ENCODE measurements at places on chromosomes 12 and 14.

GRCh38 chr12:78559886-78560285 lies 304.7 kb upstream of the SYT1 start:
- DNase-seq = no peak

GRCh38 chr12:24404086-24404815 lies 454.8 kb upstream of the SOX5 start:
- no peak for DNase-seq

- no peak for DNase-seq
Observed at GRCh38 chr12:123813349-123813748, 51.2 kb downstream of the DNAH10 start.

- DNase-seq = peak; percentile 9
Observed at GRCh38 chr12:31590642-31591379, at the start of gene DENND5B. Gene DENND5B, minus strand, starts transcription at chr12:31591136. Its CDS starts 304 bp downstream, at chr12:31590832.

GRCh38 chr14:105148604-105149145 lies 19.9 kb downstream of the JAG2 start:
- DNase-seq = no peak
